Renal cortex interstitium (tissue), 15 donors: ENCODE measurements at places on chromosomes 6 and 20.

- DNase-seq = no peak
Observed at GRCh38 chr6:15417811-15418210, 171.9 kb downstream of the JARID2 start.

DNA sequence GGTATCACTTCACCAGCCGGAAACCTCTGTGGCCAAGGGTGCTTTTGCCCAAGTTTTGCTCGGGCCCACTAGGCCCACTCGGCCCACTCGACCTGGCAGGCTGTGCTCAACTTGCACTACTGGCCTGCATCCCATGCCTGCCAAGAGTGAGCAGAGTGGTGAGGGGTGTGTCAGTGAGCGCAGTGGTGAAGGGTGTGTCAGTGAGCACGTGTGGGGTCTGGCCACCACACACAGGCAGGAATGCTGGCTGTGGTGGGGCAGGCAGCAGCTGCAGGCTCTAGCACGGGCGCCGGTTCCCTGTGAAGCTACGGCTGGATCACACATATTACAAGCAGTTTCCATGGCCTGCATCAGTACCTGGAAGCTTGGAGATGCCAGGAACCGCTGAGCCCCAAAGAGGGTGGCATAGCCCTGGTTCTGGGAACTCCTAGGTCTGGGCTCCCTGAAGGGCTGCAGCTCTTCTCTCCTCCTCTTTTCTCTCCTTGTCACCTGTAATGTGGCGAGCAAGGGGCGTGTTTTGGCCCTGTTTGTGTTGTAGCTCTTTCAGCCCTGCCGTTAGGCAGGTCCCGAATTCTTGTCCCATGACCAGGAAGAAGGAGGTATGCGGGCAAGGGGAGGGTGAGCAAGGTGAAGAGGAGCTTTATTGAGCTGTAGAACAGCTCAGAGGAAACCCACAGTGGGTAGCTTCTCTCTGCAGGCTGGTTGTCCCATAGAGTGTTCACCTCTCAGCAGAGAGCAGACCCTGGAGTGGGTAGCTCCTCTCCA lies 51.0 kb upstream of the CLDN20 start:
- no peak for DNase-seq

DNA sequence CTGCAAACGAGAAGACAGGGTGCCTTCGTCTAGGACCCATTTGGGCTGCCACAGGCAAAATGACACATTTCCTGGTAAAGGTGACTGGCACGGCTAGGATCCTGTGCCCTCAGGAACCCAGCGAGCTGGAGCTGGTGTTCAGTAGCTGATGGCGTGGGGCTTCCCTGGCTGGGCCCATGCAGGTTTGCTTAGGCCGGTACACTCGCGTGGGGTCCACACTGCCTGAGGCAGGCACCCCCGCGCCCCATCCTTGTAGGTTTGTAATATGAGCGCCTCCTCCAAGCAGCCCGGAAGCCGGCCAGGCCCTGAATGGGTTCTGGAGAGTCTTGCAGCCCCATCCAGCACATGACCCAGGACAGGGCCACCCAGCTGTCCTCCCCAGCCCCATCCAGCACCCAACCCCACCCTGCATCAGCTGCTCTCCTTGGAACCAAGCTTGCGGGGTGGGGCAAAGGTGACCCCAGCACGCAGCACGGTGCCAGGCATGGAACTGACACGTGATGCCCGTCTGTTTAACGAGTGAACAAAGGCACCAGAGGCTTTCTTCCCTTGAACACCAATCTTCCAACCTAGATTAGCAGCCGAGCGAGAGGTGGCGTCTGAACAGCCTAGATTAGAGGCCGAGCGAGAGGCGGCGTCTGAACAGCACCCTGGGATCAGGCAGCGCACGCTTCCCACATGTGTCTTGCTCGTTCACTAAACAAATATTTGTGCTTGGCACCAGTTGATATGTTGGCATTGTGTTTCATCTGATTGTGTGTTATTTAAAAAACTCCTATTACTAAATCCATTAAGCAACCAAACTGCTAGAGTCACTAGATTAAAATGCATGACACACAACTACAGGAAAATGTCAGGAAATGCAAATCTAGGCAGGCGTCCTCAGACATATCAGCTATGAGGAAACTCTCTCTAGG lies 112.1 kb downstream of the DLL1 start:
- no peak for DNase-seq

- DNase-seq = no peak
Observed at GRCh38 chr20:25495189-25495824, 87.8 kb downstream of the GINS1 start.

DNA sequence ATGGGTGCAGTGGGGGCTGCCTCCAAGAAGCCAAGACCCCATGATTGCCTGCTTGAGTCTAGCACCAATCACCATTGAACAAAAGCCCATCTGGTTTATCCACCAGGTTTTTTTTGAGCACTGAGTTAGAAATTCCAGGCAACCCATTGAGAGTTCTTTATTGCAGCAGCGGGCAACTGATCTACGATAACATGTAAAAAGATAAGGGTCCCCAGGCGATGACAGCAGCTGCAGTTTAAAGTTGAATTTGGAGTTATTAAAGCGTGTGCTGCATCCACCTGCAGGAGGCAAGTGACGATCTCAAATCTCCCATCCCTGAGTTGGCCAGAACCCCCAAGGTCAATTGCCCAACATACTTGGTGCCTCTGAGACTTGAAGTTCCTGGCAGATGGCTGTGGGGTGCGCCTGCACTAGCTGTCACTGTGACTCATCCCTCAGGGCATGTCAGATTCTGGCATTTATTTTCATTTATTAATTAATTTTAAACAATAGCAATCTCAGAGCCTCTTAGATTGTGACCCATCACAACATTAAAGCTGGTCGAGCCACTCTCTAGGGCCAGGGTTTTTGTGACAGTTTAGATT lies 290.4 kb upstream of the SULF2 start:
- DNase-seq = no peak

DNA sequence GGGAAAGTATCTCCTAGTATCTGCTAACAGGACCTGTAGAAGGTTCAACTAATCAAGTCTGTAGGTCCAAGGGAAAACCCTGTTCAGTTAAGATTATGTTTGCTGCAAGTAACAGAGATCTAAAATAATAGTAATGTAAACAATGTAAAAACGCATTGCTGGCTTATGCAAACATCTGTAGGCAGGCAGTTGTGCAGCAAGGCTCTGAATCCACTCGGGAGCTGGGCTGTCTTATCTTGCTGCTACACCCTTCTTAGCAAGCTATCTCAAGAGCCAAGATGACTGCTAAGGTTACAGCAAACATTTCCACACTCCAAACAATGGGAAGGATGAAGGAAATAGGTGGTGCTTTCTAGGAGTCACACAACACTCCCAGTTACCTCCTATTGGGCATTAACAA lies 397.3 kb upstream of the NRSN1 start:
- DNase-seq = no peak

DNA sequence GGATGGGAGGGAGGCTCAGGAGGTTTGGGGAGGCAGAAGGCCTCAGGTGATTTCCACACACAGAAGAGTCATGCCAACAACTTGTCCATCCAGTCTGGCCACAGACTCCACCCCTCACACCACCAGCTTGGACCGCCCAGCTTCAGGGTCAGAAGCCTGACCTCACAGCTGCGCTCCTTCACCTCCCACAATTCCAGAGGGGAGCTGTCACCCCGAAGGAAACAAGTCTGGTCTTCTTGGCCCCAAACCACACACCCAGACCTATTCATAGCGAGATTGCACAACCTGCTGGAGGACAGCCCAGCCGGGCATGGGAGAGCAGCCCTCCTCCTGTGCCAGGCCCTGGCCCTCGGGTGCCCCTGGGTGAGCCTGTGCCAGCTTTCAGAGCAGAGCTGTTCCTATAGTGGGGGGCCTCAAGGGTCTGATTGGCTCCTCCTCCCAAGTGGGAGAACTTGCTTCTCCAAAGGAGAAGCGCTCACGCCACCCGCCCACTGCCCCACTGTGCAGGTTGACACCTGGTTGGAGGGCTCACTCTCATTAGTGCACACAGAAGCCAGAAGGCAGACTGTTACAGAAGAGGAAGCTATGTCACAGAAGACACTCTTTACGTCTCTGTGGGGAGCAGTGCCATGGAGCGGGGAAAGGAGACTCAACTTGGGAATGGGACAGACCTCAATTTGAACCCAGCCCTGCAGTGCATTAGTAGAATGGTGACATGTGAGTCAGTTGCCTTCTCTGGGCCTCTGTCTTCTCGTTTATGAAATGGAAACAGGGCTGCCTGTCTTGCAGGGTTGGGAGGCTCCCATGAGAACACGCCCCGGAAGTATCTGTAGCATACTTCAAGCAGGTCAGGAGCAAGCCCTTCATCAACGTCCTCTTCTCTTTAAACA lies 128.8 kb downstream of the FOXO3 start:
- no peak for DNase-seq

DNA sequence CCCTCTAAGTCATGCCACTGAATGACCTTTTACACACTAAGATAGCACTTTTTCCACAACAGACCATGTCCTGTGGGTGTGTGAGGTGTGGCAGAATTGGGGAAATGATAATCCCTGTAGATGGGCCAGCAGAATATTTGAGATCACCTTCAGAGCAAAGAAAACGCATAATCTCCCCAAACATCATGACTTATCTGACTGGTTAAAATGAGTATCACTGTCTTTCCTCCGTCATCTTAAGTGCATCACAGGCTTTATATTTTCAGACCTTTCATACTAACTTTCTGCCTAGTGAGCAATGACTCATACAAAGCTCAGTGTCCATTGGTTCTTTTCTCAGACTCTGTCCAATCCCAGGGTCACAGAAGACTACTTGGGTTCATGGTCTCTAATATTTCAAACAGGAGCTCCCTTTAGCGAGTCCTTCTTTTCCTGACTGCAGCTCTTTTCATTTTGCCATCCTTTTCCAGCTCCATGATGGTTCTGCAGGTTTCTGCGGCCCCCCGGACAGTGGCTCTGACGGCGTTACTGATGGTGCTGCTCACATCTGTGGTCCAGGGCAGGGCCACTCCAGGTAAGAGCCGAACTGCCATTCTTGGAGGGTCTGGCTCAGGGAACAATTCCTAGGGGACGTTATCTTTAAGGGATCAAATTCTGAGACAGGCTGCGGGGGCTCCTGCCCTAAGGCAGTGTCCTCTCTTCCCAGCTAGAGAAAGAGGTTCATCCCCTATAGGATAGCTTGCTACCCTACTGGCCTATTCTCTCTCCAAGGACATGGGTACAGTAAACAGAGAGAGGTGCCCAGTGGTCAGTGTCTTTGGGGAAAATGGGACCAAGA lies at the start of gene HLA-DPB1:
HLA-DPB1 (plus strand) TSS at position 423 of the 838 bp plus-strand sequence; CDS start at position 475, 52 bp downstream.
- DNase-seq = no peak

- DNase-seq = no peak
Observed at GRCh38 chr6:24632573-24632972, 13.4 kb downstream of the KIAA0319 start.

GRCh38 chr6:70651326-70651905 lies 16.3 kb upstream of the SMAP1 start:
- DNase-seq = no peak

DNA sequence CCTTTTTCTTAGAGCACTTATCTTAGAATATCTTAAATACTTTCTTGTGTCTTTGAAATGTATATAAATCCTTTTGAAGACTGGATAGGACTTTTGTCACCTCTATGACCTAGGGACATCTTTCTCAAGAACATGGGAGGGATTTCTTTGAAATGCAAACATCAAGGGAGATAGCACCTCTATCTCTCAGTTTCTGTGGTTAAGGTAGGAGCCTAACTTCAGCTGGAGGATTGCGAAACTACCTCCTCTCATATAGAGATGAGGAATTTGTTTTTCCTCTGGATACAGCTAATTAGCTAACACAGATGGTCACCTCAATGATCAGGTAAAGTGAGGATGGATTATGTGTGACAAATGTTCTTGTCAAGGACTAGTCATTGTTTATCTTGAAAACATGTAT lies 631.3 kb upstream of the IMPG1 start:
- DNase-seq = no peak

DNA sequence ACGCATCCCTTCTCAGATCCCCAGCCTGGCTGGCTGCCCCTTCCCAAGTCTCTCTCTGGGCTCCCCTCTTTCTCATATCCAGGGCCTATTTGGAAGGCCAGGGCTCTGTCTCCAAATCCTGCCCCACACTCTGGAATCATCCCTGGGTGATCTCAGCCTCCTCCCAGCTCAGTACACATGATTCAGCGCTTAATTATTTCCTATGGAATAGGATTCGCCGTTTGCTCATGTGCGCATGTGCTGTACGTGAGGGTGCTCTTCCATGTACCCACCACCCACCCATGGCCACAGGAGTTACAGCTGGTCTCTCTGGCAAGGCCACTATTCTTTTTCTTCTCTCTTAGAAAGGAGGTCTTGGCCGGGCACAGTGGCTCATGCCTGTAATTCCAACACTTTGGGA lies 81.7 kb upstream of the FOXP4 start:
- DNase-seq = no peak

DNA sequence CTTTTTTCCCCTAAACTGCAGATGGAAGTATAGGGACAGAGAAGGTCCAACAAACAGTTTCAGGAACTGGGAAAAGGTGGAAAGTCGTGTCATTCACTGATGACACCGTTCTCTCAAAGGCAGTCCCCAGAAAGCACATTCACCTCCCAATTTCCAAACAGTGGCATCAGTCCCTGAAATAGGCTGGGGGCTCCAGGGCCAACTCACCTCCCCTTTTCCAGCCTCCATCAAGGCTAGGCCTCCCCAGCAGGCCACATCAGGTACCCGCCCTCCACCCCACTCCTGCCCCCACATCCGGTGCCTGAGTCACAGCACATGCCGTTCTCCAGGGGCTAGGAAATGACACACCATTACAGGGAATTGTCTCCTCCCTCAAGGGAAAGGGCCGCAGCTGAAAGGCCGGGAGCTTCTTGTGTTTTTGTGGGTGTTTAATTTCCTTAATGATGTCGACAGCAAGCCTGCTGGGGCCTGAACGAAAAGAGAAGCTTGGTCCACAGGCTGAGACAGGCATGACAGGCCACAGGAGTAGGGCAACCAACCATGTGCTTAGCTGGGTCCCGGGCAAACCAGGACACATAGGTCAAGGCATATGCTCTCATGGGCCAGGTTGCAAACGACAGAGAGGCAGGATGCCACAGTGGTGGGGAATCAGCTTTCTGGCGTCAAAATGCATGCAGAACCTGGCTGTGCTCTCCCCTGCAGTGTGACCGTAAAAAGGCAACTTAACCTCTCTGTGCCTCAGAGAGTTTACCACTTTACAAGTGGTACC lies 39.2 kb downstream of the ZMYND8 start:
- no peak for DNase-seq

DNA sequence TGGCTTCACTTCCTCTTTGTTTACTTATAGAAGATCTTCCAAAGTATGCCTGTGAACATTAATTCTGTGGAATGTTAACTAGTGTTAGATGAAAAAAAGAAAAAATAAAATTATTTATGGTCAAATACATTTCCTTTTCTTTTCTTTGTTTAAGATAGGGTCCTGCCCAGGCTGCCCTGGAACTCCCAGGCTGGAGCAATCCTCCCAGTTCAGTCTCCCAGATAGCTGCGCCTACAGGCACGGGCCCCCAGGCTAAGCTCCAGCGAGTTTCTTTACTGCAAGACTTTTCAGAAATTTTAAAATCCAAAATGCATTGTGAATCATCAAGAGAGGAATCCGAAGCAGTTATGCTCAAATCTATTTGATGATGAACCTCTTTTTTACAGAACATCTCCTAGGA lies 39.3 kb upstream of the IL20RA start:
- no peak for DNase-seq

DNA sequence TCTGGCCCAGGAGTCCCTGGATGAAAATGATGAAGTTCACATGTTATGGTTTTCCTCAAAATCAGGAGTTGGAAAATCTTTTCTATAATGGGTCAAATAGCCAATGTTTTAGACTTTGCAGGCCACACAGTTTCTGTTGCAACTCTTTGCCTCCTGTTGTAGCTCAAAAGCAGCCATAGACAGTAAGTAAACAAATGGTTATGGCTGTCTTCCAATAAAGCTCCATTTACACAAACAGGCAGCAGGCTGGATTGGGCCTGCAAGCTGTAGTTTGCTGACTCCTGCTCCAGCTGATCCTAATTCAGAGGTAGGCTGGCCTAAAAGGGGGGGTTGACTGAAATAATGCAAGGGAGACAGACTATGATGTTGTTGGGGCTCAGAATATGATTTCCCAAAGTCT lies 33.0 kb downstream of the METTL24 start:
- DNase-seq = no peak
